ENCODE measurements at places on chromosomes 6 and 20.

DNA sequence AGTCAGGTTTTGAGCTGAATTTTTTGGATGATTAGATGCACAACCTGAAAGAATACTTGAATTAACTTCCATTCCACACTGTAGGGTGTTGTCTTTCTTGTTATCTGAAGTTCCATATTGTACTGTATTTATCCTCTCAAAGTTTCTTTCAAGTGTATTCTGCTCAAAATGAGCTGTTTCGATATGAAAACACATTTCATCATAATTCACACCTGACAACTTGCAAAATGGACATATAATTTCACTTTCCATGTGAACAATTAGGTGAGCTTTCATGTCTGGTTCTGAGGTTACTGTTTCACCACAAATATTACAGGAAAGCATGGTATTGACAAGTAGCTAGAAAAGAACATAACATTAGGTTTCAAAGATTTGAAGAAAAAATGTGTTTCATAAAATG, 1.7 kb downstream of the ZUP1 start:
- DNase-seq: no peak

GRCh38 chr6:144597511-144597910, 312.4 kb downstream of the UTRN start:
- no peak for DNase-seq

DNA sequence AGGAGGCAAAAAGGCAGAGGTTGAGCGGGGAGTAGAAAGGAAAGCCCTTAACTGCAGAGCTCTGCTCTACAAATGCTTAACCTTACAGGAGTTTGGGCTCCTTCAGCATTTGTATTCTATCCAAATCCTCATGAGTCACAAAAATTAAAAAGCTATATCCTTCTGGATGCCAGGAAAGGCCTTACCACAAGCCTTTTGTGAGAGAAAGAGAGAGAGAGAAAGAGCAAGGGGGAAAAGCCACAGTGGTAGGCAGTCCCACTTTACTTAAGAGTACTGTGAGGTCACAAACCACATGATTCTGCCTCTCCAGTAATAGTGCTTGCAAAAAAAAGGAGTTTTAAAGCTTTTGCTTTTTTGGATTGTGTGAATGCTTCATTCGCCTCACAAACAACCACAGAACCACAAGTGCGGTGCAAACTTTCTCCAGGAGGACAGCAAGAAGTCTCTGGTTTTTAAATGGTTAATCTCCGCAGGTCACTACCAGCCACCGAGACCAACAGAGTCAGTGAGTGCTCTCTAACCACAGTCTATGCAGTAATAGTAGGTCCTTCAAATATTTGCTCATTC, at the start of gene RUNX2:
TSS of gene RUNX2 (plus strand) at position 375 of the 567 bp plus-strand sequence. CDS start 397 bp downstream, outside the sequence.
- DNase-seq: no peak

GRCh38 chr6:107075951-107076381, 39.3 kb downstream of the BEND3 start:
- DNase-seq: no peak

- no peak for DNase-seq
Observed at GRCh38 chr6:88302769-88303225, 136.7 kb upstream of the CNR1 start.

GRCh38 chr6:53309901-53310300, 38.8 kb downstream of the ELOVL5 start:
- no peak for DNase-seq

- no peak for DNase-seq
Observed at GRCh38 chr6:37894585-37894984, 75.1 kb downstream of the ZFAND3 start.

GRCh38 chr20:14963262-14963663, 625.9 kb upstream of the FLRT3 start:
- DNase-seq: no peak

- no peak for DNase-seq
Observed at GRCh38 chr6:144722925-144723324, 437.8 kb downstream of the UTRN start.

Data from stimulated activated CD4-positive, alpha-beta T cell treated with anti-CD3 and anti-CD28 coated beads, Interleukin-15, amount 100 ng/mL, for 24 hours (primary cell).